Astrocyte of the spinal cord (primary cell): ENCODE measurements at places on chromosomes 7 and 10.

- DNase-seq = no peak
Measured at GRCh38 chr7:68009716-68010115, 1013.1 kb downstream of the TYW1 start.

GRCh38 chr7:95700917-95701316, 71.4 kb upstream of the DYNC1I1 start:
- no peak for DNase-seq

- DNase-seq = no peak
Measured at GRCh38 chr10:97943294-97943693, 87.1 kb downstream of the CRTAC1 start.

DNA sequence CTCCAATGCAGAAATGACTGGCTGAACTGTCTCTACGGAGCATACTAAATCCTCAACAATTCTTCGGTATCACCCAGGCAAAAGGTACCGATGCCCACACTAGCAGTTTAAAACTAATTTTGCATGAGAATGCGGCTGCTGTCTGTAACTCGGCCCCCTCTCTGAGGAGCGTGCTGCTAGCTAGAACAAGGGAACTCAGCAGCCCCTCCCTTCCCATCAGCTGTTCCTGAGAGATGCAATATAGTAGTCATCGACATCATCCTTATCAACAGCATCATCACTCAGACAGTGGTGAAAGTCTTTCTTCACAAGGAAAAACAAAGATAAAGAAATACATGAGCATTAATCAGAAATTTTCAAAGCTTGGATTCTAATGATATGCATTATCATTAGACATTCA, 189.1 kb upstream of the FRMD4A start:
- no peak for DNase-seq
